M059J (cell line): ENCODE measurements at places on chromosomes 6 and 20.

DNA sequence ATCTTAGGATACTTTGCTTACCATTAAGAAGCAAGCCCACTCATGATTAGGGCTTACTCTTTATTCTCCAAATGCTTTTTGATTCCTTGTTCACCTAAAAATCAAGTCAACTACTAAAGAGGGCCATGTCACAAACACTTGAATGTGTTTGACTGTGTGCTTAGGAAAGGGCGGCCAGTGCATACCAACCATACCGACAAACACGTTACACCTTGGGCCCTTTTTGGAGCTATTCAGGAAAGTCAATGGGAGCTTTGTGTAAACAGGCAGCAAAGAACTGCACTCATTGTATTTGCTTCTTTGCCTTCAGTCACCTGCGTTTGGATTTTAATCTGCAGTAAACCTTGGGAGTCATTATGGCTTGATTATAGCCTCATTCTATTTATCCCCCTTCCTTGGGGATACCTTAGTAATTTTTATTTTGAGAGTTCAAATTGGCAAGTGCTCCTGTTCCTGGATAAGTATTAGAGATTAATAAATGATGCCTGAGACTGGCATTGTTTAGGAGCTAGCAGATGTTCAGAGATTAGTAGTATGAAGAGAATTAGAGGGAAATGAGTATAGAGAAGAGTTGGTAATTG lies 102.6 kb upstream of the HDGFL1 start:
- DNase-seq = no peak

DNA sequence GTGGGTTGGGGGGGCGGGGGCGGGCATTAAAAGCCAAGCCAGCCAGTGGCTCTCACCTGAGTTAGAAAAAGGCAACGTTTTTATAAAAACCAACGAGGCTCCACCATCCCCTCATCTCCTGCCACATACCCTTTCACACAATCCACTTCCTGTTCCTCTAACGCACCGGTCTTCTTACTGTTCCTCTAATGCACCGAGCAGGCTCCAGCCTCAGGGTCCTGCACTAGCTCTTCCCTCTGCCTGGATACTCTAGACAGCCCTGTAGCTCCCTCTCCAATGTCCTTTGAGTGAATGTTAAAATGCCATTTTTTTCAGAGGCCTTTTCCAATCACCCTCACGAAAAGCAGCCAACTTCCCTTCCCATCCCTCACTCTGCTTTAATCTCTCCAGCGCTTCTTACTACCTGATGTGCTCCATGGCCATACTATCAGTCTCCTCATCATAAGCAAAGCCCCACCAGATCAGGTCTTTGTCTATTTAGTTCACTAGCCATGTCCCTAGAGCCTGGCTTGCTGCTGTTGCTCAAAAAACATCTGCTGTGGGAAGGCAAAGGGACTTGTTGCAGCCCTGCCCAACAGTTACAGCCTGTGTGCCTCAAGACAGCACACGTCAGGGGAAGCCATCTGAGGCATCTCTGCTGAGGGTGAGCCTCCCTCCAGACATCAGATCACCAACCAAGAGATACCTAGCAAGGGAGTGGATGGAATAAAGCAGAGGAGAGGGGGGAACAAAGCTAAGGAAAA lies 3.9 kb downstream of the FKBP1A start:
- no peak for DNase-seq

GRCh38 chr20:33261465-33261864 lies 21.5 kb upstream of the BPIFB1 start:
- DNase-seq = no peak

- no peak for DNase-seq
Observed at GRCh38 chr6:152150196-152150595, 342.7 kb downstream of the ESR1 start.

GRCh38 chr20:8145246-8146168 lies 13.4 kb downstream of the PLCB1 start:
- no peak for DNase-seq

DNA sequence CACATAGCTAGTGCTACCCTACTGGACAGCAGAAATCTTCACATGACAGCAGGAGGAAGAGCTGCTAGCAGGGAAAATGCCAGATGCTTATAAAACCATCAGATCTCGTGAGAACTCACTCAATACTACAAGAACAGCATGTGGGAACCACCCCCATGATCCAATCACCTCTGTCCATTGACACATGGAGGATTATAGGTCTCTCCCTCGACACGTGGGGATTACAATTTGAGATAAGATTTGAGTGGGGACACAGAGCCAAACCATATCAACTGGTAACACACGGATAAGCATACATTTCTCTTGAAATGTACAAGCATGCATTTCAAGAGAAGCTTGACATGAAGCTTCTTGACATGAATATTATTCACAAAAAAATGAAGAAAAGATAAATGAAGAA lies 64.1 kb downstream of the MMS22L start:
- no peak for DNase-seq

GRCh38 chr6:110649704-110650103 lies 165.6 kb downstream of the CDK19 start:
- no peak for DNase-seq

DNA sequence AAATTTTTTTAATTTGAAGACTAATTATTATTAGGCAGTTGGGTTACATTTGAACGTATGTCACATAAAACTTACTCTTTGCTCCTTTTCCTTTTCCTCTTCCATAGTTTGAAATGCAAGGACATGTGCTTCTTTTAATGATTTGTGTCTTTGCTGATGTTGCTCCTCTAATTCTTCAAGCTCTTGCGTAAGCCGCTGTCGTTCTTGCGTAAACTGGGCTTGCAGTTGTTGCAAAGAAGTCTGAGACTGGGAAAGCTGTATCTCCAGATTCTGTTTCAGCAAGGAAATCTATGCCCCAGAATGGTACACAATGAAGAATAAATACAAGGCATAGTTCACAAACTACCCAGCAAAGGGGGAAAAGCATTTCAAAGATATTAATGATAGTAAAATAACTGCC lies 45.1 kb upstream of the MCM9 start:
- no peak for DNase-seq
